ENCODE measurements at places on chromosomes 6 and 20.

DNA sequence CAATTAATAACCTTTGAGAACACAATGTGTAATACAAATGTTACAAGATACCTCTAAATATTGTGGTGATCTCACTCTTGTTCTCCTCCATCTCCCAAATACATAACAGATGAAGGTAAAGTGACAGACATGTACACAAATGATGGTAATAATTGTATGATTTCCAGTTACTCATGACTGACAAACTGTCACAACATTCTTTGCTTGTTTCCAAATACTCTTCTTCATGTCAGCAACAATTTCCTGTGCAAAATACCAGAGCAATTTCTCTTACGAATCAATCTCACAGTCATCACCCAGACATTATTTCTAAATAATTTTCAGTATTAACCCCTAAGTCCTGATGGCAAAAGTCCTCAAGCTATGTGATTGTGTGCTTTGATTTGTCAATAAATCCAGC is 92.9 kb downstream of the RPS12 start:
- DNase-seq, result no peak

DNA sequence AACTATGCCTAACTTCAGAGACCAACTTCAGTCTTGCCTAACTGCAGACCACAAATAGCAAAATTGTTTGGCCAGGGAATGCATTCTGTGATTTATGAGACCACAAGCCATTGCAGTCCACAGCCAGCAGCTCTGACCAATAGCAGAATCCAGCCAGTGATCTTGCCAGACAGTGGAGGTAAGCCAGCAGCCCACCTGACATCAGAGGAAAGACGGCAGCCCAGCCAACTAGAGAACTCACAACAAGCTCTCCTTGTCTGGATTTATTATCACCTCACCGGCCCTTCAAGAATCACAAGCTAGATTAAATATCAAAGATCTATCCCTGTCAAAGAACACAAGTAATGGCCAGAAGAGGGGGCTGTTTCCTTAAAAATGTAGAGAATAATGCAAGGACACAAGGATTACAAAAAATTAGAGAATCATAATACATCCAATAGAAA is 66.5 kb upstream of the SLC35F1 start:
- DNase-seq, result no peak

DNA sequence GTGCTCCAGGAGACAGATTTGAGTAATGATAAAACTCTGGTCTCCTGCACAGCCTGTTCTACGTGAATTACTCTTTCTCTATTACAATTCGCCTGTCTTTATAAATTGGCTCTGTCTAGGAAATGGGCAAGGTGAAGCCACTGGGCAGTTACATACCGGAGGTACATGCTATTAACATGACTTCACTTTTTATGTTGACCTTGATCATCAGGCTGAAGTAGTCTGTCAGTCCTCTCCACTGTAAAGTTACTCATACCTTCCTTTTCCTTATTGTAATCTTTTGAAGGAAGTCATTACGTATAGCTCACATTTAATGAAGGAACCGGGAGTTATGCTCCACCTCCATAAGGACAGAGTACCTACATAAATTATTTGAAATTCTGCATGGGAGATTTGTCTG is 19.9 kb upstream of the KHDC1 start:
- DNase-seq, result no peak

DNA sequence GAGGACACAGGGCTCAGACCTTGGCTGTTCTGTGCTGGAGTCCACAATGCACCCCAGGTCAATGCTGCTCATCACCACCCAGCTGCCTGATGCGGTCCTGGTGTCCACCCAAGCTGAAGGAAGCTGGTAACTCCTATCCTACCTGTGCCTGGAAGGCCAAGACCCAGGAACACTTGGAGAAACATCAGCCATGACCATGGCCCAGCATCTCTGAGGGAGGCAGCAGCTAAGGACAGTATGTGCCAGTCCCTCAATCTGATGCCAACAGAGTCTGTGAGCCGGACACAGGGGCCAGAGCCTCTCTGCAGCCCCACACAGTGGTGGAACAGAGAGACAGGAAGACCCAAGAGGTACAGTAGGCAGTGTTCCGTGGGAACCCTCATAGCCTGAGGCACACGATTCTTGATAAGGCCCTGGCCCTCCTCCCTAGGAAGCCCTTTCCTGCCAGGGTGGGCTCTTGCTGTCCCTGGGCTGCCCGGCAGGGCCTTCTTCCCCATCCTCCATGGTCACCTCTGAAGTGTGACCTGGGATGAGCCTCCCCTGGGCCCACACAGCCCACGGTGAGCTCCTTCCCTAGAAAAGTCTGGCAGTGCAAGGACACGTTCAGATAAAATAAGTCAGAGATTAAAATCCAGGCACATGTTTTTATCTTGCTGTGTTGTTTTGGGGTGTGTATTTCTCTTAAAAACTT is 170.7 kb downstream of the THBS2 start:
- DNase-seq, result no peak

GRCh38 chr6:97214671-97215070 is 68.3 kb downstream of the MMS22L start:
- no peak for DNase-seq

DNA sequence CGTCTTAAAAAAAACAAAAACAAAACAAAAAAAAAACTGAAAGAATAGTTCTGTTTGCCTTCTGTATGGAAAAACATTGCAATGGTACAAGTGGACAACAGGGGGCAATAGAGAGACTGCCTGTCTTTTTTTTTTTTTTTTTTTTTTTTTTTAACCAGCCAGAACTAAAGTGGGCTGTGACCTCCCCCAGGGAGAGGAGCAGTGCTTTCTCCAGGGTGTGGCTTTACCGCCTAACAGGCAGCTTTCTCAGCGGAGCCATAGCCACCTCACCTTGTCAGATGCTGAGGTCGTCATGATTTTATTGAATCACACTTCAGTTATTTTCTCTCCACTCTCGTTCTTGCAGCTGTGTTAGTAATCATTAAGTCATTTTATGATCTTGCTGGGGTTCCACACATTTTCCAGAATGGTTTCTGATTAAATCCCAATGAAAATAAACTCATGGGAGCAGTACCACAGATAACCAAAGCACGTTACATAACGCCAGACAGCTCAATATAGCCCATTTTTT is 78.4 kb downstream of the GMPR start:
- no peak for DNase-seq

- no peak for DNase-seq
Observed at GRCh38 chr20:44354979-44355497, 461 bp upstream of the HNF4A start.

GRCh38 chr6:33091957-33092356 is 16.2 kb downstream of the HLA-DPB1 start:
- peak; percentile 17 for DNase-seq
